ENCODE measurements at places on chromosomes 7 and 10.
A peak's percentile ranks its signal among the peaks of the same experiment; 100 is the strongest.

- DNase-seq: no peak
These were observed 31.7 kb upstream of the HERPUD2 start for GRCh38 chr7:35726654-35727053.

DNA sequence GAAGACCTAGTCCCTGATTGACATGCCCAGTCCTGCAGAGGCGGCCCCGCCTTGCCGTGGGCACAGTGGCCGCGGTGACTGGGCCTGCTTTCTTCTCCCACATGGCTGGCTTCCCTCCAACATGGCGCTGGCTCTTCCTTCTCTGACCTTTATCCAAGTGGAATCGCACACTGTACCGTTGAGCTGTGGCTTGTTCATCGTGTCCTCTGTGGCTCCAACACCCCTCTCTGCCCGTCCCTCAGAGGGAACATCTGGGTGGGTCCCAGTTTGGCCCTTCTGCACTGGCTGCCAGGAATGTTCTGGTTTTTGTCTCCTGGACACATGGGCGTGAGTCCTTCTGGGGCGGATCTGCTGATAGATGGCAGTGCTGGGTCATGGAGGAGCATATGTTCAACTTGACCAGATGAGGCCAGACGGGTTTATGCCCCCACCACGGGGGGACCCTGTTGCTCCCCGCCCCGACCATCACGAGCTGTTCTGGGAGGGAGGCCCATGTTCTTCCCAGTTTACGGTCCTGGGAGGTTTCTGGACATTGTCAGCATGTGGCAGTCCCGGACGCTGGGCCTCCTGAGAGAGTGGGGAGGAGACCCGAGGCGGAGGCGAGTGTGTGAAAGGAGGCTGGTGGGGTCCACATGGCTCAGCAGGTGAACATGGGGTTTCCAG lies 63.5 kb downstream of the LHPP start:
- DNase-seq: no peak

- no peak for DNase-seq
These were observed 63.7 kb upstream of the AUTS2 start for GRCh38 chr7:69534461-69535041.

DNA sequence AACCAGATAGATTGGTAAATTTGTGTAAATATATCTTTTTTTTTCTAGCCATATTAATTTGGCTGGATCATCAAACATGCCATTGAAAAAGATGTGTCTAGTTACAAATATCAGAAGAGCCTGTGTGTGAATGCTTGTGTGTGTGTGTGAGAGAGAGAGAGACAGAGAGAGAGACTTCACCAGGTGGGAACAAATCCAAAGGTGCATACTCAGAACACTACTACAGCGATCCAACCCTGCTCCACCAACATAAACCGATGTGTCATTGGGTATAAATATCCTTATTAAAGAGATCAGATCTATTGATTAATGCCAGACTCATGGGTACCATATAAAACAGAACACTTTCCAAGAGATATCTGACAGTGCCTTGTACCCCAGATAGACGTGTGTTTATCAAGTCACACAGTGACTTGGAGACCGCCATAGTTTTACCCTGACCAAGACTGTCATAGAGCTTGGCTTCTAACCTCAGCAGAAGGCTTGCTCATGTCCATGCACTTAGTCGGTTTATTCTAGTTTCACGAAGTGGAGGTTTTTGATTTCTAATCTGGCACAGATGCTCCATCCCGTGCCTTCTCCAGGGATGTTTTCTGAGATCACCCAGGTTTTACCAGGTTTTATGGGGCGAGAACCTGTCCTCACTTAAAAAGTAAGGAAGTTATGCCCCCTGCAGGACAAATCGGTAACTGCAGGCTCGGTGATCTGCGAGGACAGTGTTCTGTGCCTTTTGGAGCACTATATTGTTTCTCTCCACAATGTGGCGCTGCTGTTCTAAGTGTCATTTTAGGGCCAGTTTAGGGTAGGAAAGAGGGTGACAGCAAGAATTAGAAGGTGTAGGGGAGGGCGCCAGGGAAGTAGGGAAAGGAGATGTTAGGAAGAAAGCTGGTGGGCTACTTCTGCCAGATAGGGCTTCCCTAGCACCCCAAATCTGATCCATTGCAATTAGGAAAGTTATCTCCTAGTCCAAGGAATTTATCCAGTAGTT lies 29.3 kb upstream of the WNT8B start:
- DNase-seq: peak; percentile 88

DNA sequence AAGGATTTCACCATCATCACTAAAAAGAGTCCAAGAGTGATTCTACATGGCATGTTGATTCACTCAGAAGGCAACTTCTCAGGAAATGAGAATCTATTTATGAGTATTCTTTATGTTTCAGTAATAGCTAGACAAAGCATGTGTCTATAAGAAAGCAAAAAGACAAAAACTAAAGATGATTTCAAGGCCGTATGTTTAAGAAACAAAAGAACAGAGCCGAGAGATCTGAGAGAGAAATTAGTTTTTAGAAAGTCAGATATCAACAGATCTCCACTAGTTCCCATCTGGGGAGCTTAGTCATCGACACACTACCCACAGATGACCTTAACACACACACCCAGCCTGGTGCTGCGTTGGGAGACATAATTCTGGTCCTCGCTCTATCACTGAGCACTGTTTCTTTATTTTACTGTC lies 21.0 kb downstream of the PIP4K2A start:
- no peak for DNase-seq

GRCh38 chr10:43471146-43471545 lies 34.2 kb downstream of the ZNF487 start:
- no peak for DNase-seq

GRCh38 chr10:125911990-125912389 lies 15.6 kb downstream of the FANK1 start:
- no peak for DNase-seq

DNA sequence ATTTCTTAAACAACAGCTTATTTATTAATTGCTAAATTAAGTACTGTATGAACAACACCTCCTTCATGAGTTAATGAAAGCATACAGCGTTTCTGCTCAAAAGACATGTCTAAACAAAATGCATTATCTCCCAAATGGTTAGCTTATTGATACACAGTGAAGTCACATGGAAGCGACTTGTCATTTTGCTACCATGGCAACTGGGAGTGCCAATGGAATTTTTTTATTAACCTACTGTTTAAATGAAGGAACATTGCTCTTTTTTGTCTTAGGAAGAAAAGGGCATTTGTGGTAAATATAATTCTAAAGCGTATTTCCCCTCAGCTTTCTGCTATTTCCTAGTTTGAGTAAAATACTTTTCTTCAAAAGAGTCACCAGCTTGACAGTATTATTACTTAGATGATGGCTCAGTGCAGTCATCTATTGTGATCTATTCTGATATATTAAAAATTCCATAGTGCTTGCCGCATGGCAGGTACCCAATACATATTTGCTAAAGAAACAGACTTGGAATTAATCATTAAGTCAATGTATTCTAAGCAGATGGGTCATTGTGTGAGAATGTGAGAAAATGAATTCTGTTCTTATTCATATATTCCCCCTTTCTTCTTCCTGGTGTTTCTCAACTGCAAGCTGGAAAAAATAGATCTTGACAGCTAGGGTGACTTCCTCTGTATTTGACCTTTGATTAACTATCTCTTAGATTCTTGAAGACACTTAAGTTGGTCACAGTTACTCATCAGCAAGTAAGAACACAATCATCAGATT lies 818.3 kb downstream of the MAGI2 start:
- DNase-seq: no peak

GRCh38 chr7:1096156-1097119 lies 8.5 kb downstream of the GPER1 start:
- DNase-seq: no peak

DNA sequence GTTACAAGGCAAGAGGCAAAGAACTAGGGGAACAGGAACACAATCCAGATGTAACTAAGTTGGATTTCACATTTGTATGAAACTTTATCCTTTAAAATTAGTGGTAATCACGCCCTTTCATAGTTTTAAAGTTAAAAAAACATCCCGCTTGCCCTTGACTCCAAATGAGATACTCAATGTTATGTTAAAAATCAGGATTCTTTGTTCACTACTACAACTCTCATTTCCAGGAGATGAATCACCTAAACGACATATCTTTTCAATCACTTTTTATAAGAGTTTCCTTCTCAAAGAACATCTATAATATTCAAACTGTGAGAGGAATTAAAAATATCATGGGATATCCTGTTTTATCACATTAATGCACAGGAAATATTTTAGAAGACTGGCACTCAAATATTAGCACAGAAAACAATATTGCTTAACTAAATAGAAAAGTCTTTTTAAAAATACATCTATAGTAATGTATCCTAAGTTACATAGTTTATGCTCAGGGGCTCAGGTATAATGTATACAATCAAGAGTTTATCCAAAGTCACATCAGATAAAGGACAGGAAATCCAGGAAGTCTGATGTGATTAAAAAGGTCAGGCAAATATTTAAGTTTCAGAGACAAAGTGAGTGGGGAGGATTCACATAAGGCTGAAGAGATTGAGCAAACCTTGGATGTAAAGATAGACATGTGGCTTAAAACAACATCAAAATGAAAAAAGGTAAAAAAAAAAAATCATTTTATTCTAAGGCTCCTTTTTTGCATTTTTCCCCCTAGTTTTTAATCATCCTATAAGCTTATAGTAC lies 41.9 kb downstream of the CADPS2 start:
- no peak for DNase-seq

GRCh38 chr7:121107923-121108498 lies 119.5 kb downstream of the CPED1 start:
- no peak for DNase-seq

DNA sequence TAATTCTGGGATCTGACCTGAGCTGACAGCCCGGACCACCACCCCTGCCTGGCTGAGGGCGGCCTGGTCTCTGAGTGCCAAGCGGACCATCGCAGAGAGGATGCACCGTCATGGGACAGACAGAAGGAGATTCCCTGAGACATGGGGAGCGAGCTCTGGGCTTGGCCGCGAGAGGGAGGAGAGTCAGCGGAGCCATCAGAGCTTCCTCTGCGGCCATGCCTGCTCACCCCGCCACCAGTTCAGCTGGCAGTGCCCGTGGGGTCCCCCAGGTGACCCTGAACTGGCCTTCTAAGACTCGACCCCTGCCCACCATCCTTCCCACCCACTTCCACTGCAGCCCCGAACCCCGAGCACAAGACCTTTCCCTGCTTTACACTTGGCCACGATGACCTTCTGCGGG lies 152.8 kb downstream of the TCERG1L start:
- DNase-seq: no peak

DNA sequence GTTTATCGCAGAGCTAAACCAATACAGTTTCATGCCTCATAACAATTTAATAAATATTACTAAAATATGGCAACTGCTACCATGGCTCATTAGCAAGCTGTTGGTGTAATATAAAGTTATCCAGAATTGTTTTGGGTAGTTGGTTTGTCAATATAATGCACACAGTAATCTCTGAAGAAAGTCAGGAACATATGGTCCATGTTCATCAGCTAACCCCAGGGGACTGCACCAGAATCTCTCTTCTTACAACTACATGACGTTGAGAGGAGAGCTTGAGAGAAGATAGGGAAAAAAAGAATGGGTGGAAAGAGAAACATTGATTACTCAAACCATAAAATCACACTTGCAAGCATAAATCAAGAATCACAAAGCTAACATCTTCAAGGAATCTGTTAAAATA lies 333.7 kb downstream of the NRG3 start:
- DNase-seq: no peak

- DNase-seq: no peak
These were observed 11.7 kb downstream of the NOBOX start for GRCh38 chr7:144391823-144392255.

DNA sequence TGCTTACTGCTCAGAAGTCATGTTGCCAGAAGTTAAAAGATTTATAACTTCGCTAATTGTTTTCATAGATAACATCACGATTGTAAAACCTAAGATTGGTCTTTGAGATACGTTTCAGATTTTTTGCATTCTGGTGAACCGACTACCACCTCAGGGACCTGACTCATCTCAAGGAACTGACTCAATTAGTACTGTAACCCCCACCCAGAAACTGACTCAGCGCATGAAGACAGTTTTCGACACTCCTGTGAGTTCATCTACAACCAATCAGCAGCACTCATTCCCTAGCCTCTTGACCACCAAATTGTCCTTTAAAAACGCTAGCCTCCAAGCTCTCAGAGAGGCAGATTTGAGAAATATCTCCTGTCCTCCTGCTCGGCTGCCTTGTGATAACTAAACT lies 72.3 kb downstream of the ELMO1 start:
- peak; percentile 19 for DNase-seq
